Non-pigmented ciliary epithelial cell (primary cell): ENCODE measurements at places on chromosomes 7 and 10.

- no peak for DNase-seq
Measured at GRCh38 chr7:128877756-128878120, 15.1 kb downstream of the ATP6V1F start.

- DNase-seq, result no peak
Measured at GRCh38 chr7:98771941-98772603, 97.7 kb downstream of the TMEM130 start.

GRCh38 chr10:34834274-34834673 is 19.2 kb upstream of the PARD3 start:
- DNase-seq, result no peak

DNA sequence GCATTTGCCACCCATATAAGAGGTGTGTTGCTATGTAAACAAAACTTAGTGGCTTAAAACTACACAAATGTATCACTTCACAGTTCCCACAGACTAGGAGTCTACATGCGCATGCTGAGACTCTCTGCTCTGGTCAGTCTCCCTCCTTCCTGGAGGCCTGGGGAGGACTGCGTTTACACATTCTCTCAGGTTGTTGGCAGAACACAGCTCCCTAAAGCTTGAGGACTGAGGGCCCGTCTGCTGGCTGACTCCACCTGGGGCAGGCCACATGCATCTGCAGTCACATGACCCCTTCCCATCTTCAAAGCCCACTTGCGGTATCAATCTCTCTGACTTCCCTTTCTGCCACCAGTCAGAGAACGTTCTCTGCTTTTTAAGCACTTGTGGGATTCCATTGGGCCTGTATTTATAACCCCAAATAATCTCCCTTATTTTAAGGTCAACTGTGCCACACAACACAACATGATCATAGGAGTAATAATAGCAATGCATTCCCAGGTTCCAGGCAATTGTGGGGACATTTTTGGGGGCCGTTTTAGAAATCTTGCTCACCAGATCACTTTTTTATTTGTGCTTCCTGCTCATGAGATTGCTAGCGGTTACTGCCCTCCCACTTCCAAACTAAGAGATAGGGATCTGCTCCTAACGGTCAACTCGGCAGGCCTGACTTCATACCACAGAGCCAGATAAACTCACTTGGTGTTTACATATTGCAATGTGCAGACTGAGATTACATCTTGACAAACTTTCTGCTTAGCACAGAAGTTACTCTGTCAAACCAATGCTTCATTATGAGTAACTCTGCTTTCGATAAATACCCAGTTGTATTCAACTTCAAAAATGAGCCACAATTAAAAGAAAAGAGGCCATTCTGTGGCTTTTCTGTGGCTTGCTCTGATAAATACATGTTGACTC is 96.3 kb downstream of the ALOX5 start:
- peak; percentile 54 for DNase-seq

DNA sequence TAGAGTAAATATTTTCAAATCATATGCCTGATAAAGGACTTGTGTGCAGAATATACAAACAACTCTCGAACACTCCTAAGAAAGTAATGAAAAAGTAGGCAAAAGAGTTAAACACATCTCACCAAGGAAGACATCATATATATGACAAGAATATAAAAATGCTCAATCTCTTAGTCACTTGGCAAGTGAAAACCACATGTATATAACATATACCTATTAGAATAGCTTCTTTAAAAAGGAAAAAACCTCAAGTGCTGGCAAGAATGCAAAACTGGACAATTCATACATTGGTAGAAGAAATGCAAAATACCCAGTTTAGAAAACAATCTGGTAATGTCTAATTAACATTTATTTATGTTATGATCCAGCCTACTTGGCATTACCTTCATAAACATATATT is 146.6 kb upstream of the DGKB start:
- DNase-seq, result no peak

DNA sequence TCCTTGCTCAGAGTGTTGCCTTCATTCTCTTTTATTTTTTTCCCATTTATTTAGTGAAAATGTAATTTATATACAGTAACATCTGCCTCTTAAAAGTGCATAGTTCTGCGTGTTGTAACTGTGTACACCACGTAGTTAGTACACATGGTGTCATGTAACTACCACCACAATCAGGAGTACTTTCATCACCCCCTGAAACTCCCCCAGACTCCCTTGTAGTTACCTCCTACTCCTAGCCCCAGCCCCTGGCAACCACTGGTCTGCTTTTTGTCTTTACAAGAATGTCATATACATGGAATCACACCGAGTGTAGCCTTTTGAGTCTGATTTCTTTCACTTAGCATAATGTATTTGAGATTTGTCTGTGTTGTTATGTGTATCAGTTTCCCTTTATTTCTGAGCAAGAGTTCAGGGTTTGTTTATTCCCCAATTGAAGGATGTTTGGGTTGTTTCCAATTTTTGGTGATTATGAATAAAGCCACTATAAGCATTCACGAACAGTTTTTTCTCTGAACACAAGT is 50.6 kb downstream of the GRK5 start:
- DNase-seq, result no peak

- no peak for DNase-seq
Measured at GRCh38 chr7:46072722-46073121, 151.7 kb upstream of the IGFBP3 start.

DNA sequence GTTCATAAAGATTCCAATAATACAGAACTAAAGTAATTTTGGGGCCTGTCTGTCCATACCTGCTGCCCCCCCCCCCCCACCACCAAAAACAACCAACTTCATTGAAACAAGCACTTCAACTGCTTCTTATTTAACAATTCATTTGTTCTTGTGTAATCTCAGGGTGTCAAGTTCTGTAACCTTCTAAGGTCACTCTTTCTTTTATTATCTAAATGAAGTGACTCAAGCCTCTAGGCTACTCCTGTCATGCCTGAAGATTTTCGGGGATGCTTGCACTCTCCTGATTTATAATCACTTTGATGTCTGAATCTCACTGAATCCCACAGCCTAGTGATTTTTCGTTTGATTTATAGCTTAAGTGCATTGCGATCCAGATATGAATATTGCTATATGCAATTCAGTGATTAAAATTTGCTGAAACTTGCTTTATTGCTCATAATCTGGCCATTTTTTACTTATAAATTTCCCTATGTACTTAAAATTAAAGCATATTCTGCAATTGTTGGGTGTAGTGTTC is 27.2 kb downstream of the GARIN1A start:
- DNase-seq, result no peak

- no peak for DNase-seq
Measured at GRCh38 chr10:352476-353235, 217.4 kb downstream of the ZMYND11 start.

DNA sequence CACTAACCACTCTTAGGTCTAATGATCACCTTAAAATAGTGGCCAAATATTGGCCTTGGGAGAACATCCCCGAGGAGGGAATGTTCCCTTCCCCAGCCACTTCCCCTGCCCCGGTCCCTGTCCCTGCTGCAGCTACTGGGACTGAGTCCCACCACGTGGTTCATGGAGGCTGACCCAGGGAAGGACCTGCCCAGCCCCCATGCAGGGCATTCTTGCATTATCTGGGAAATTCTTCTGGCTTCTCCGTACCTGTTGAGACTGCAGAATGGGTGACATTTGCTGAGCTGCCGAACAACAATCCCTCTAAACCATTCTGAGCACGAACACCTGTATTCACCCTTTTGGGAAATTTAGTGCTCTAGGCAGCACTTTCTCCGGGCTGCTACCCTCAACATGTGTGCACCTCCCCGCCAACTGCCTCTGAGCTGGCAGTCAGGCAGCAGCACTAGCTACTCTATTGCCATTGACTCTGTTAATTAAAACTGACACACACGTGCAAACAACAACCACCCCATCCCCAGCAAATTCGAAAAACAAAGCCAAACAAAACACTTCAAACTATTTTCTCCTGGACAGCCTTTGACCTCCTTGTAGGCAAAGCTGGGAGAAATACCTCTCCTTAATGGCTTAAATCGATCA is 567.4 kb upstream of the MKI67 start:
- DNase-seq, result no peak

GRCh38 chr10:94049911-94050310 is 56.2 kb downstream of the PLCE1 start:
- no peak for DNase-seq

DNA sequence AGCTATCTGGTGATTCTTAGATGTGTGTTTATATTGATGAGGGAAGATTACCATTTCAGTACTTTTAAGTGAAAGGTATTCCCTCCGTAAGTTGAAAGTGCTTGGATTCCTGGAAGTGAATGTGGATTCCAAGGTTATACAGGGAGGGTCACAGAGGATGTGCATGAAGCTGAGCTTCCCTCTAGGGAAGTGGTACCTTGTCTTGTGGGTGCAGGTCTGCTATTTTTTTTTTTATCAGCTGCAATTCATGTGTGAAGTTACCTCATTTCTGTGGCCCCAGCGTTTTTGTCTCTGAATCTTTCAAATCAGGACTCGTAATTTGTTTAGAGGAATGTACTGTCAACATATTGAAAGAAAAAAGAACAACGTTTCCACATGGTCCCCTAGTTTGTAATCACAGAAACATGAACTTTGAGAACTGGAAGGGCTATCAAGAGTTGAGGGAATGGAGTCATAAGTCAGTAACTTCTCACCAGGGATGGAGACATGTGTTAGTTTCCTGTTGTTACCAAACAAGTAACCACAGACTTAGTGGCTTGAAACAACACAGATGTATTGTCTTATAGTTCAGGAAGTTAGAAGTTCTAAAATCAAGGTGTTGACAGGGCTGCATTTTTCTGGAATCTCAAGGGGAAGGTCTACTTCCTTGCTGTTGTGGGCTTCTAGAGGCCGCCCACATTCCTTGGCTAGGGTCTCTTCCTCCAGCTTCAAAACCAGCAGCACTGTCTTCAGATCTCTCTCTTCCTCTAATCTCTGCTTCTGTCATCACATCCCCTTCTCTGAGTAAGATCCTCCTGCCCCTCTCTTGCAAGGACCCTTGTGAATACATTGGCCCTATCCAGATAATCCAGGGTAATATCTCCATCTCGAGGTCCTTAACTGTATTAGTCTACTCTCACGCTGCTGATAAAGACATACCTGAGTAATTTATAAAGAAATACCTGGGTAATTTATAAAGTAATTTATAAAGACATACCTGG is 64.4 kb downstream of the RAB18 start:
- DNase-seq, result no peak

DNA sequence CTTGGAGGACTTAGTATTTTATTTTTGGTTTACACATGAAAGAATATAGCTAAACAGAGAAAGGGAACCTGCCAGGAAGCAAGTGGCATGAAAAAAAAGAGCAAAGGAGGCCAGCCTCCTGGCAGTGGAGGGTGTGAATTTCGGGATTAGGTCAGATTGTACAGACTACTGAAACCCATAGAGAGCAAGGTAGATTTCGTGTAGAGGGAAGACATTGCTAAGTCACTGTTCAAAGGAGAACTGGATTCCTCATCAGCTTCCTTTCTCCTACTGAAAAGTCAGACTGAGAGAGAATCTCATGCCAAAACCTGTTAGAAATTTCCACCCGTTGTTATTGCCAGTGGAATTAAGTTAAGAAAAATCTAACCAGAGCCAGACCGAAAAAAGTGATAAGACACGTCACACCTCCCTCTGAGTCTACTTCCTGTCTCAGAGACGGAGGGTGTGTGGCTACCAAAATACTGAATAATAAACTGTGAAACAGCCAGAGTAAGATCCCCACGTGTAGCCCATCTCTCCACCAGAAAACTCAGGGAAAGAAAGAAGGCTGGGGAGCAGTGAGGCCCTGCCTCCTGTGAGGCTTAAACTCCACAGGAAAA is 118.8 kb downstream of the SKIDA1 start:
- no peak for DNase-seq

GRCh38 chr10:29710128-29710527 is 75.4 kb upstream of the SVIL start:
- no peak for DNase-seq

- DNase-seq, result no peak
Measured at GRCh38 chr10:43821103-43821502, 172.4 kb upstream of the ZNF32 start.

DNA sequence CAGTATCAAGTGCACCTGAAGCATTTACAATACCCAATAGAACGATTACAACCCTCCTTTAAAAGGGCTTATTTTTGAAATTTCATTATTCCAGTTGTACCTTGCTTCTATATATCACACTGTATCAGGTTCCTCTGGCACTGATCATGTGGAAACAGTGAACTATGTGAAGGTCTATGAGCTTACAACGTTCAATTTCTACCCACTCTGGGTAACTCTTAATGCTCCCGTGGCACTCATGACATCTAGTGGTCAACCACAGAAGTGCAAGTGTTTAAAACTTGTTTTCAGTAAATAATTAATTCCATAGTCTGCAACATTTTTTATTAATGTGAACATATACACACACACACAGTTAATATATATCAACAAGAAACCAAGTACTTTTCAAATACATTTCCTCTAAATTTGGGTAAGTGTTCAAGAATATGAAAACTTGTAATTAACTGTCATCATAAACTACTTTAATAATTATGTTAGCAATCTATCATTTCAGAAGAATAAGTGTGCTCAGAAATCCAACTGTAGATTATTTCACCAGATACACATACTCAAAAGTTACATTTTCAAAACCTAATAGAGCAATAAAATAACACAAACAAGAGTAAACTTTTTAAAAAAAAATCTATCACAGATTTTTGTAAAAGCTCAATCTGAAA is 61.0 kb downstream of the MPP7 start:
- no peak for DNase-seq

DNA sequence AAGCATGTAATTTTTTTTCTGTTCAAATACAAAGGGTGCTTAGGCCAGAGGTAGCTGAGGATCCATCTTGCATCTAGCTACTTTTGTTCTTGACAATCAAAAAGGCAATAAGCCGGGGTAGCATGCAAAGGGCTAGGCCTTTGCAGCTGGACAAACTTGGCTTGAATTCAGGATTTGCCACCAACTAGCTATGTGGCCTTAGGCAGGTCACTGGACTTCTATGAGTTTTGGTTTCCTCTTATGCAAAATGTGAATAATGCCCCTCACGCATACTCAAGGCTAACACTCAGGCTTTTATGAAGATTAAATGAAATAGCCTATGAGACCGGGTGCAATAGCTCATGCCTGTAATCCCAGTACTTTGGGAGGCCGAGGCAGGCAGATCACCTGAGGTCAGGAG is 19.3 kb downstream of the GFRA1 start:
- no peak for DNase-seq

DNA sequence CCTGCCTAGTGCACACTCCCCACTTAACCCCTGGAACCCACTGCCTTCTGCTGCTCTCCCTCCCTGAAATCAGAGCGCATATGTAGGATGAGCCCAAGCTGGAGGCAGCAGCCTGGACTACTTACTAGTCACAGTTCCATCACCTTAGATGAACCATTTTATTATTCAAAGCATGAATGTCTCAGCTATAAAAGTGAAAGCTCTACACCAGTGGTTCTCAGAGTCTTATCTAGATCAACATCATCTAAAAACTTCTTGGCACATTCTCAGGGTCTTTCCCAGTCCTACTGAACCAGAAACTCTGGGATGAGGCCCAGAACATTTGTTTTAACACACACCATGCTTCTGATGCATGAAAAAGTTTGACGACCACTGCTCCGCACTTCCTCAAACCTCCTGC is 100.3 kb upstream of the ANK3 start:
- DNase-seq, result no peak

- DNase-seq, result no peak
Measured at GRCh38 chr7:148336411-148336810, 254.2 kb upstream of the C7orf33 start.
